ENCODE measurements at places on chromosomes 7 and 10.
A peak's percentile ranks its signal among the peaks of the same experiment; 100 is the strongest.

GRCh38 chr10:82982110-82982608 is 1107.2 kb downstream of the NRG3 start:
- DNase-seq, result no peak

- no peak for DNase-seq
Observed at GRCh38 chr10:103800789-103801540, 54.4 kb downstream of the SH3PXD2A start.

DNA sequence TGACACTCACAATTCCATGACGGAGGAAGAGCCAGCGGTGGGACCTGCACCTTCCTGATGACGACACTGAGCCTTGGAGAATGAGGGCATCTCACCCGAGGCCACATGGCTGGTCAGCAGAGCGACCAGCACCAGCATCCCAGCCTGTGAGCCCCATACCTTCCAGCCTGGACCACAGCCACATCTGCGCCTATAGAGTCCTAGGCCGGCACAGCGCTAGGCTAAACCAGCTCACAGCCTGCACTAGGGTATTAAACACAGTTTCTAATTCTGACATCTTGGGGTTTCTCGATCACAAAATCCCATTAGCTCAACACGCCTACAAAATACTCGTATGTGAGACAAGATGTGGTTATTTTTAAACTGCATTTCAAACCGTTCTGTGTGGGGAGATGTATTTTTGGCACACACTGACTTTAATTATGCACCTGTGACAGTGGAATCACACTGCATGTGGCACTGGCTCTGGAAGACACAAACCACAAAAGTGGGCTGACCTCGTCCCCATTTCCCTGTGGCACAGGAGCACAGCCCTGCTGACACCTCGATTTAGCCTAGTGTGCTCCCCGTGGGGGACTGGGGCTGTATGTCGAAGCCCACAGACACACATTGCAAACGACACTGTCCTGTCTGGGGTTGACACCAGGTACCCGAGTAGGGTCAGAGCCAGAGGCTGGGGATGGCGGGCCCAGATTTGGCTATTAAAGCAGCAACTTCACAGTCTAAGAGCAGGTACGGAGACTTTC is 32.5 kb downstream of the CPXM2 start:
- no peak for DNase-seq

DNA sequence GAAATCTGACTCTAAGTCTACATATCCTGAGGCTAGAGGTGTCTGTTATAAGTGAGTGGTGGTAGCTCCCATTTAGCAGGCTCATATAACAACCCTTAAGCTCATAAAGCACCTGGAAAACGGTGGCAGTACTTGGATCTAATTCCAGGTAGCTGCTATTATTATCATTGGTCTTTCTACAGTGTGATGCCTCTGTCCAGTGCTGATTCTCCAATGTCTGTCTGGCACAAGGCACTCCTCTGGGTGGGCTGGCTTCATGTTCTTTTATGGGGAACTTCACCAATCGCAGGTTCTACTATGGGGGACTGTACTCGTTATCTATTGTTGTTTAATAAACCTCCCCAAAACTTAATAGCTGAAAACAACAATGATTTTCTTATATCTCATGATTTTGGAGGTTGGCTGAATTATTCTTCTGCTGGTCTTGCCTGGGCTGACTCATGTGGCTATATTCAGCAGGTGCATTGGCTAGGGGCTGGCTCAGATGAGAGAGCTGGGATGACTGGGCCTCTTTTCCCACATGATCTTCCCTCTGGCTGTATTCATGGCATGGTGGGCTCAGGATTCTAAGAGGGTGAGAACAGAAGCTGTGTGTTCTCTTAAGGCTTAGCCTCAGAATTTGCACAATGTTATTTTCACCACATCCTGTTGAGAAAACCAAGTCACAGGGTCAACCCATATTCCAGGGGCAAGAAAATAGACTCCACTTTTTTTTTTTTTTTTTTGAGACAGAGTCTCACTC is 93.0 kb upstream of the PCGF5 start:
- DNase-seq, result no peak

- no peak for DNase-seq
Observed at GRCh38 chr7:142897691-142898090, 12.1 kb upstream of the TRPV6 start.

- DNase-seq, result no peak
Observed at GRCh38 chr10:121665809-121666208, 67.6 kb upstream of the FGFR2 start.

GRCh38 chr10:129932182-129932581 is 31.9 kb downstream of the EBF3 start:
- DNase-seq, result no peak

DNA sequence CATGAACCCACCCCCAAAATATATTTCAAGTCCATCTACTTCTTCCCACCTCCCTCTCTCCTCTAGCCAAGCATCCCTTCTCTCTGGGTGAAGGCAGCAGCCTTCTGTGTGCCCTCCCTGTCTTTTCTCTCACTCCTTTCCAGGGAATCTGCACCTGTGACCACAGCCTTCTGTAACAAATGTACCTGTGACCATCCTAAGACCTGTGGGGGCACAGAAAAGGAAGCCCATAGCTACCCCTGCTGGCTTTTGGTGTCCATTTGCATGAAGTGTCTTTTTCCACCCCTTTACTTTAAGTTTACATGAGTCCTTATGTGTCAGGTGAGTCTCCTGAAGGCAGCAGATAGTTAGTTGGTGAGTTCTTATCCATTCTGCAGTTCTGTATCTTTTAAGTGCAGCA is 2.0 kb upstream of the TBXAS1 start:
- no peak for DNase-seq

GRCh38 chr7:23662124-23662983 is 17.6 kb upstream of the FAM221A start:
- DNase-seq, result no peak

DNA sequence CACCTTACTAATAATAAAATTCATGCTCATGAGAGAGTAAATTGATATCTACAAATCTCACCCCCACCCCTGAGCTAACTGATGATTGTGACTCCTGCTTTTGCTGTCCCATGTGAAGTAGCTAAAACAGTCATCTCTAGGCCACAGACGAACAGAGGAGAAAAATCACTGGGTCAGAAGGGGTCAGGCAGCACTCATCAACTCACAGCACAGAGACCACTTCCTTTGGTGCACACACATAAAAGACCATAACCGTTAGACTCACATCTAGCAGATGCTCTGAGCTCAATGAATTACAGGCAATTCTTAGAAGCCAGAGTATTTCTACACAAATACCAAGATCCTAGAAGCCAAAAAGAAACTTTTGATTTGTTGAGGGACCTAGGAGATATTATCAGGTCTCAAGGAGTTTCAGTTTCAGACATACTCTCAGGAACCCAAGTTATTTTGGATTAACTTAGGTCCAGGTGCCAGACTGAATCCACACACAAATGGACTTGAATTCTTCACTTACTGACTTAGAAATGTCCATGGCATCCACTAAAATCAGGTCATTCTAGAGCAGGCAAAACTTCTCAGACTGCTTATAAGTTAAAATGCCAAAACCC is 65.0 kb upstream of the TES start:
- DNase-seq, result no peak

GRCh38 chr7:154353355-154353767 is 301.2 kb downstream of the DPP6 start:
- no peak for DNase-seq

GRCh38 chr7:148456351-148456750 is 134.2 kb upstream of the C7orf33 start:
- DNase-seq, result no peak

DNA sequence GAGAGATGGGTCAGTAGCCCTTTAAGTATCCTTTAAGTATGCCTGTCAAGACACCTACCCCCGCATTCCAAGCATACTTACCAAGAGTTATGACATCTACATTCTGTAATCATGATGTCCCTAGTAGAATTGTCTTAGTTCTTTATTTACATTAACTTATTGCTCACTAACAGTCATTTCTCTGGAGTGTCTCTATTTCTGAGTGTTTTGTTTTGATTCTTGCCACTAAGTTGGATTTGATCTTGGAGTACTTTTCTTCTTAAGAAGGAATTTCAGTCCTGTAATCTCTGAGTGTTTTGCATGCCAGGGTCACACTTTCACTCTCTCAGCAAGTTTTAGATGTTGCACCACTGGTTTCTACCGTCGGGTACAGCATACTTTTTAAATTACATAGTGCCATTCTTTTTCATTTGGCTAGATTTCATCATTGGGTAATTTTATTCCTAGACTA is 1053.9 kb downstream of the KCNMA1 start:
- DNase-seq, result no peak

DNA sequence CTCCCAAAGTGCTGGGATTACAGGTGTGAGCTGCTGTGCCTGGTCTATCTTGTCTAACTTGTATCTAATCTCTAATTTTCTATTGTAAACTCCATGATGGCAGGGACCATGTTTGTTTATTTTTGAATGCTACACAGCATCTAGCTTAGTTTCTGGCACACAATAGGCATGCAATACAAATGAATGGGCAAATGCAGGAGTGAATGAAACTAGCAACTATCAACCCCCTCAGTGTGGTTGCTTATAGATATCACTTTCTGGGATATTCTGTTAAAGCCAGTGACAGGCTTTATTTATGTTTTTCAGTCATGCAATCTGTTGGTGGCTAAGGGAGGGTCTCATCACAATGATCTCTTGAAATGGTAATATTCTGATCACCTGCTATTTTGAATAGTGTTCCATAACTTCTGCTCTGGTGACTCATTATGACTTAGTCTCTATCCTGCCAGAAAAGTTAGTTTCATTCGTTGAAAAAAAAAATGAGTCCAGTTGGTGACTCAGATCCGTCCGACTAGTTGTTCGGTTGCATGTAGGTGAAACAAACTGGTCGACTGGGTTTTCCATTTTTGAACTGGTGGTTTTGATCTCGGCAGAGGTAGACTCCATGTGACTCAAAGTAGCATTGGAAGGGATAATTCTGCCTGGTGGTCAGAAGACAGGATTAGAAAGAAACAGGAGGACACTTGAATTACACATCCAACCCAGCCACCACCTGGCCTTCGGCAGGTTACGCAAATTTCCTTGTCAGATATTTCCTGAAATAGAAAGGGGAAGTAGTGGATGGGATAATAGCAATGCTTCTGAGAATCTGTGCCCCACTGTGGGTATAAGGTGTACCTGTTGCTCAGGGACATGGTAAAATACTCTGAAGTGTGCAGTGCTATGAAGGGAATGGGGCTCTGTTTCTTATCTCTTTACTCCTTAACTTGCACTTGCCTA is 76.8 kb downstream of the GATA3 start:
- peak; percentile 40 for DNase-seq

All from stimulated activated CD4-positive, alpha-beta T cell treated with anti-CD3 and anti-CD28 coated beads, Interleukin-1b, Interleukin-23, amount 100 ng/mL, for 24 hours (primary cell).